ENCODE measurements at places on chromosomes 7 and 10. TPM values are rescaled to one million over a fixed set of nuclear protein-coding genes. Genes with fewer than 3 reads are reported as not detected.
A peak's percentile ranks its signal among the peaks of the same experiment; 100 is the strongest.

The PTF1A gene
- total RNA-seq = not detected

The UBE2D1 gene
- total RNA-seq = 6.2 TPM

The SLC16A9 gene
- total RNA-seq = 0.07 TPM

The TRIM50 gene
- total RNA-seq = 21.1 TPM

DNA sequence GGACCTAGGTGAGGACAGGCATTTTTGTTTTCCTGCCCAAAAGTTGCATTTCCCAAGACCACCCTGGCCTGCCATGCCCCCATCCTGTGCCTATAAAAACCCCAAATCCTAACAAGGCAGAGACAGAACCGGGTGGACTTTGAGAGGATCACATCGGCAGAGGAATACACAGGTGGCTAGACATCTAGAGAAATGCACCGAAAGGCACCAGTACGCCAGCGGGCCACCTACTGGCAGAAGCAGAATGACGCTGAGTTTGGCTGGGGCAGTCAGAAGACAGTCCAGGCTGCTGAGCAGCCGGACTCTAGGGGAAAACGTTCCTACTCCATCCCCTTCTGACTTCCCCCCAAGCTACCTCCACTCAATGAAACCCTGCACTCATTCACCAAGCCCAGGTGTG lies 2.8 kb downstream of the AKR1C4 start:
- H3K27ac ChIP-seq = no peak overlapping the region
- no peaks in the 10 kb centered on the region for H3K27me3 ChIP-seq
- peaks cover 32% of the 10 kb centered on the region for H3K4me1 ChIP-seq
- DNase-seq = no peak

DNA sequence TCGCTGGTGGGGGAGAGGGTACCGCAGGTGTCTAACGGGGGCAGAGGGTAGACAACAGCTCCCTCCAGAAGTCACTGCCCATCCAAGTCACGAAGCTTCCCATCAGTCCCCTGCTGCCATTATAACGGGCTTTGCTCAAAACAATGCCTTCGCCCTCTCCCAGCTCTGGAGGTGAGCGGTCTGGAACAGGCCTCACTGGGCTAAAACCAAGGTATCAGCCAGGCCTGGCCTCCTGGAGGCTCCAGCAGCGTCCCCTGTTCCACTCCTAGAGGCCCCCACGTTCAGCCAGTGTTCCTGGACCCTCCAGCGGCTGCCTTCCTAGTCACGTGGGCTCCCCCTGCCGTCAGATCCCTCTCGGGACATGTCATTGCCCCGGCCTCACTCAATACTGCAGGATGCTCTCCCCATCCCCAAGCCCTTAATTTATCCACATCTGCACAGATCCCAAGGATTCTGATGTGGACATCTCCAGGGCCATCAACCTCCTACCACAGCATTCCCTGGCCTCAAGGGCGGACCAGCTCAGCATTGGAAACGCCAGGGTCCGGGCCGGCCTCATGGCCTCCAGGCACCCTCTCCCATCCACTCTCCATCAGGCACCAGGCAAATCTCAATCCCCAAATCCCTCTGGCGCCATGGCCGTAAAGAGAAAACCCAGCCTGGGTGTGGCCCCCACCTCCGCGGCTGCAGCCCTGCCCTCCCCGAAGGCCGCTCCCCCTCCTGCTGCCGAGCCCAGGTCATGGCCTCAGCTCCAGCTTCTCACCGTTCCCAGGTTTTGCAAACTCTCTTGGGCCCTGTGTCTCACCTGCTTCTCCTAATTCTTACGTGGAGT lies 104.1 kb upstream of the FAM20C start:
- H3K27ac ChIP-seq = no peak overlapping the region
- peaks cover 66% of the 10 kb centered on the region for H3K27me3 ChIP-seq
- DNase-seq = no peak
- no peak overlapping the region for H3K4me3 ChIP-seq
- no peaks in the 10 kb centered on the region for H3K36me3 ChIP-seq
- no peaks in the 10 kb centered on the region for H3K4me1 ChIP-seq

DNA sequence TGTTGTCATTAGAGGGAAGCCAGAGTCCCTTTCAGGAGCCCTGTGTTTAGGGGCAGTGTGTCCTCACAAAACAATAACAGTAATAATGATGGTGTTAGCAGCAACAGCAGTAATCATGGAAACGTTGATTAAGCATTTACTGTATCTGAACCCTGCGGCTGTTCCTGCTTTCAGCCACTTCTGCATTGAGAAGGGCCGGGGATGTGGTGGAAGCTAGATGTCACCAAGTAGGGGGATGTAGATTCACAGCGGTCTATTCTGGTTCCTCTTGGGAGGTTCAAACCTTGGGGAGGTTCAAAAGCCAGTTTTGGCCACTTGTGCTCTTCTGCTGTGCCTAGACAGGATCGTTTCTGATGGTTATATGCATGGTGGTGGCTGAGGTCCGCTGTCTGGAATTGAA lies 44.8 kb downstream of the PRPF18 start:
- no peak for DNase-seq
- no peak overlapping the region for H3K4me3 ChIP-seq
- no peaks in the 10 kb centered on the region for H3K27me3 ChIP-seq
- H3K36me3 ChIP-seq = peaks cover 5% of the 10 kb centered on the region
- no peaks in the 10 kb centered on the region for H3K4me1 ChIP-seq

DNA sequence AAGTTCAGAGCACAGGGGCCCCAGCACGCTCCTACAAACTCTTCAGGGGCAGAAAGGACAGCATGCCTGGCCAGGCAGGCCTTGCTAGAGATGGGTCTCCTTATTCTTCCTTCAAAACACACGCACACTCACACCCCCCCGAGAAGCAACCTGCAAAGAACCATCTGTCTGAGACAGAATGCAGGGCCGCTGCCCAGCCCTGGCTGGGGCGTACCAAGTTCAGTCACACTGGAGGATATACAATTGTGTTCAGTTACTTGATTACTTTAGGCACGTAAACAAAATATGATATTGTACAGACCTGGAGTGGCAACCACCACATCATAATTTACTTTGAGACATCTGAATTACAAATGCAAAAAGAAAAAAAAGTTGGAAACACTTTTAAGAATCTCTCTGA lies 5.7 kb downstream of the FAM53B start:
- peaks cover 66% of the 10 kb centered on the region for H3K4me1 ChIP-seq
- no peak overlapping the region for H3K4me3 ChIP-seq
- DNase-seq = no peak
- no peaks in the 10 kb centered on the region for H3K36me3 ChIP-seq
- no peaks in the 10 kb centered on the region for H3K27me3 ChIP-seq
- no peak overlapping the region for H3K27ac ChIP-seq

GRCh38 chr7:155448632-155449007 lies 9.3 kb upstream of the EN2 start:
- H3K4me3 ChIP-seq = no peak overlapping the region
- no peaks in the 10 kb centered on the region for H3K4me1 ChIP-seq
- no peaks in the 10 kb centered on the region for H3K36me3 ChIP-seq

- no peaks in the 10 kb centered on the region for H3K4me1 ChIP-seq
- H3K36me3 ChIP-seq = no peaks in the 10 kb centered on the region
- no peak overlapping the region for H3K27ac ChIP-seq
- no peak for DNase-seq
- no peak overlapping the region for H3K4me3 ChIP-seq
Observed at GRCh38 chr10:71581376-71581775, 138.2 kb downstream of the C10orf105 start.

DNA sequence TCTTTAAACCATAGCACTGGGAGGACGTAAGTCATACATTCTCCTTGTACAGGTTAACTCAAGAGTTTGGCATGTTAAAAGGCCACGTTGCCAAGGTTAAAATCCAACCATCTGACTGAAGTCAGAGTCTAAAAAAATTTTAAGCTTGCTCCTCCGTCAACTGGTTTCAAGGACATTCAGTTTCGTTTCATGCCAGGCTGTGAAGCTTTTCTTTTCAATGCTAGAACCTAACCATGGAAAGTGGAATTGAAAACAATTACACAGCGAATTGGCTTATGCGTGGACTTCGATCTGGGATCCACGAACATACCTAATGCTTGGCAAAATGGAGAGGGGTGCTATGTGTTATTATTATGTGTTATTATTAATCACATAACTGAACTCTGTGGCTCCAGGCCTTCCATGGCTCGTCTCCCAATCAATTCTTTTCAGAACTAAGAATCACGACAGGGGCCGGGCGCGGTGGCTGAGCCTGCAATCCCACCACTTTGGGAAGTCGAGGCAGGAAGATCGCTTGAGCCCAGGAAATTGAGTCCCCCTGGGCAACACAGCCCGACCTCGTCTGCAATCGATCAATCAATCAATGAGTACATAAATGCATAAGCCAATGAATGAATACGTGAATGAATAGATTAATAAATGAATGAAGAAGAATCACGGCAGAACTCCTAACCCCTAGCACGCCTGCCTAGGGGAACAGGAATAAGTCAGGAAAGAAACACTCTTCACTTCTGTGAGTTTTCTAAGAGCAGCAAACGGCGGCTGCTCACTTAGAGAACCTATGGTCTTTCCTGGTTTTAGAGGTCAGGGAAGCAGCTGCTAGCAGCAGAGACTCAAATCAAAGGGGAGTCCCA lies 733 bp upstream of the ARL5B start:
- peak overlapping the region; percentile 100 for H3K27ac ChIP-seq
- peaks cover 25% of the 10 kb centered on the region for H3K4me1 ChIP-seq
- no peaks in the 10 kb centered on the region for H3K27me3 ChIP-seq
- H3K36me3 ChIP-seq = no peaks in the 10 kb centered on the region
- DNase-seq = peak; percentile 57

- DNase-seq = no peak
- no peaks in the 10 kb centered on the region for H3K4me1 ChIP-seq
- no peaks in the 10 kb centered on the region for H3K27me3 ChIP-seq
- H3K36me3 ChIP-seq = no peaks in the 10 kb centered on the region
- H3K27ac ChIP-seq = no peak overlapping the region
Observed at GRCh38 chr7:109950821-109951564, 1139.9 kb upstream of the LRRN3 start.

- H3K36me3 ChIP-seq = no peaks in the 10 kb centered on the region
- no peak for DNase-seq
- no peak overlapping the region for H3K4me3 ChIP-seq
- no peaks in the 10 kb centered on the region for H3K4me1 ChIP-seq
- no peaks in the 10 kb centered on the region for H3K27me3 ChIP-seq
Observed at GRCh38 chr10:51649064-51649463, 50.3 kb downstream of the CSTF2T start.

DNA sequence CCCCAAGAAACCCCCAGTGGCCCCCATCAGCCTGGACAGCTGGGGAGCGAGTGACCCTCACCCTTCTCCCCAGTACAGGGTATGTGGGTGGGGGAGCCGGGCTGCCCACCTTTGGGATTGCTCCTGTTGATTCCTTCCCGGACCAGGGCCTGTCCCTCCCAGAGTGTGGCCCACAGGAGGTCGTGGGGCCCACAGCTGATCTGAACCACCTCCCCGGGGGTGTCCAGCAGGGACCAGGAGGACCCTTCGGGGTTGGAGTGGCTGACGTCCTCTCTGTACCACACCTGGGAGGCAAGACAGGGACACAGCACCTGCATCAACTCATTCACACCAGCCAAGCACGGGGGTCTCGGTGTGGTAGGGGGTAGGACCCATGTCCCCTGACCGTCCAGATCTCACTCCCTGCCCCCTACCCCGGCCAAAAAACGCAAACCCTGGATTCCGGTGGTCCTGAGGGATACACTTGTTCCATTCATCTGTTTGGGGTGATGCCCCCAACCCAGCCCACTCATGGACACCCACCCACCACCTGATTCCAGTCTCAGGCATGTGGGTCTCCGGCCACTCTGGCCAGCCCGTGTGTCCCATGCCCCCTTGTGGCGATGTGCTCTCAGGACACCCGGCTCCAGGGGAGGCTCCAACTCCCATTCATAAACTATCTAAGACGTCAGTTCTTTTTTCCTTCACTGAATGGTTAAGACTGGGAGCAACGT lies 10.9 kb downstream of the TECPR1 start:
- H3K4me1 ChIP-seq = no peaks in the 10 kb centered on the region
- H3K27me3 ChIP-seq = no peaks in the 10 kb centered on the region
- H3K36me3 ChIP-seq = no peaks in the 10 kb centered on the region
- no peak overlapping the region for H3K4me3 ChIP-seq
- no peak overlapping the region for H3K27ac ChIP-seq

- no peak for DNase-seq
- H3K27me3 ChIP-seq = no peaks in the 10 kb centered on the region
- H3K36me3 ChIP-seq = no peaks in the 10 kb centered on the region
- H3K4me3 ChIP-seq = no peak overlapping the region
Observed at GRCh38 chr7:105682341-105683060, 101.2 kb upstream of the EFCAB10 start.

- H3K27ac ChIP-seq = no peak overlapping the region
- DNase-seq = no peak
- no peak overlapping the region for H3K4me3 ChIP-seq
- H3K36me3 ChIP-seq = no peaks in the 10 kb centered on the region
- no peaks in the 10 kb centered on the region for H3K27me3 ChIP-seq
- peaks cover 47% of the 10 kb centered on the region for H3K4me1 ChIP-seq
Observed at GRCh38 chr7:102842284-102842683, 70.5 kb upstream of the LRRC17 start.

GRCh38 chr10:3494838-3495230 lies 290.2 kb downstream of the KLF6 start:
- no peaks in the 10 kb centered on the region for H3K36me3 ChIP-seq
- DNase-seq = no peak
- H3K4me1 ChIP-seq = no peaks in the 10 kb centered on the region
- peaks cover 3% of the 10 kb centered on the region for H3K27me3 ChIP-seq

DNA sequence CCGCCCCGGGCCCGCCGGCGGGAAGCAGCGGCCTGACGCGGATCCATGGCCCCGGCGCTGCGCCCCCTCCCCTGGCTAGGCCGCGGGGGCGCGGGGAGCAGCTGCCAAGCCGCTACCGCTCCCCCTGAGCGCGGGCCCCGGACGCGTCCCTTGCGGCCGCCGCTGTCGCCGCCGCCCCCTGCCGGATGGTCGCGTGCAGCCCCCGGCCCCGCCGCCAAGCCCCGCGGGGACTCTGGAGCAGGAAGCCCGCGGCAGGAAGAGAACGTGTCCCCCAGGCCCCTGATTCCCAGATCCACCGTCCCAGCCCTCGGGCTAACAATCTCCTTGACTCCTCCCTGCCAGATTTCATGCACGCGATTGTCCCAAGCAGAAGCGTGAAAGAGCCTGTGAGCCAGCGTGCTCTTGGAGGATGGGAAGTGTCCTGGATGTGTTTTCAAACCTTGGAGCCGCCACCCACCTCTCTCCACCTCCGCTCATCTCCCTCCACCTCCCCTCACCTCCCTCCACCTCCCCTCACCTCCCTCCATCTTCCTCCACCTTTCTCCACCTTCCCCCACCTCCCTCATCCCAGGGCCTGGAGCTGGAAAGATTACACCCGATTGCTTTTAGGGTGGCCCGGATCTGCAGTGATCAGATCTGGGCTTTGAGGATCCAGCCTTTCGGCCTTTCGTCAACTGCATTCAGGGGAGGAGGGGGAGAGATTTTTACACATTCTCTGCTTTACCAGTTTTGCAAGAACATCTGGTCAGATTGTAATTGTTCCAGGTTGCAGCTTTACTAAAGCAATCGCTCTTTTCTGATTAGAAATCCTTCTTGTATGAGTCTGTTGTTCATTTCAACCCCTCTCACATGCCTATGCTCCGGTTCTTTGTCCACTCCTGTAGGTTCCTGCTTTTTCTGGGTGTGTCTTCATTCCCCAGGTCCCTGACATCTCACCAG lies 570 bp upstream of the PRTFDC1 start:
- H3K27me3 ChIP-seq = no peaks in the 10 kb centered on the region
- no peak overlapping the region for H3K27ac ChIP-seq
- H3K4me1 ChIP-seq = no peaks in the 10 kb centered on the region
- H3K4me3 ChIP-seq = no peak overlapping the region
- no peak for DNase-seq
